ENCODE measurements at places on chromosomes 3 and 15.
A peak's percentile ranks its signal among the peaks of the same experiment; 100 is the strongest.

DNA sequence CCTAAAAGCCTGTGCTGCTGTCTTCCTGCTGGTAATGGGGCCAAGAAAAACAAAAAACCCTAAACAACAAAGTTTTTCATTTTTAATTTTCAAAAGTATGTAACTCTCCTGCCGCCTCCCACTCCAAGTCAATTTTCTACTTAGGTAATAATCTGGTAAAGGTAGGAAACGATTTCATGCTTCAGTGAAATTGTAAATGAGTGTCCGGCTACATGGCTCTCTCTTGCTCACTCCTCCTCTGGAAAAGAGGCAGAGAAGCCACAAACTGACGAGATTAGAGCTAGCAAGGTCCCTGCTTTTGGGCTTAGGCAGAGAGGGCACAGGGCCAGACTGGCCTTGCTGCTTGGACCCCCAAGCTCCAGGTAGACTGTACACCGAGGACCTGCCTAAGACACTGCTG, 23.5 kb downstream of the KLHL25 start:
- no peak for DNase-seq

- DNase-seq: peak; percentile 60
Observed at GRCh38 chr3:36868614-36869436, 76.0 kb downstream of the TRANK1 start.

DNA sequence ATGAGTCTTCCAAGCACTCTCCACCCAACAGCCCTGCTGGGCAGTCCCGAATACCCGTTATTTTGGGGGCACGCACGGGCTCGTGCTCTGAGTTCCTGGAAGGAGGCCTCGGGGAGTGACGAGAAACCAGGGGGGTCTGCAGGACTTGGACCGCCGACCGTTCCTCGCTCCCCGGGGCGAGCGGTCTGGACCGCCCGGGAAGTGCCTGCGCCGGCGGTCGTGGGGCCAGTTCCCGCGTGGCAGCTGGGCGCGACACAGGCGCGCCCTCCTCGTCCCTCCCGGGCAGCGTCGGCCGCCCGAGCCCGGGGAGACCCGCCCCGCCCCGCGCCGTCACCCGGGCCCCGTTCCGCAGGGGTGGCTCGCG, 387 bp downstream of the GNB4 start:
- peak; percentile 26 for DNase-seq

DNA sequence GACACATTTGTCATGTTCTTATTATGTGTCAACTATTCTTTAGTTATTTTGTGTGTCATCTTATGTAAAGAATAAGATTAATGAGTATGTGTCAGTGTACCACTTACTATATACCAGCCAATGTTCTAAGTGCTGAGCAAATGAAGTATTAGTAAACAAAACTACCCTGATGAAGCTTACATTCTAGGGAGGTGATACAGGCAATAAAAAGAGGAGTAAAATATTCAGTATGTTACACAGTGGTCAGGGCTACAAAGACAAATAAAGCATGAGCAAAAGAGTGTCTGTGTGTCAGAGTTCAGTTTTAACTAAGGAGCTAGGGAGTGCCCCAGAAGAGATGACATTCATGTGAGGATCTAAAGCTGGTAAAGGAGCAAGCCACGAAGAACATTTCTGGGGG, 79.1 kb downstream of the TRPC1 start:
- no peak for DNase-seq

GRCh38 chr3:132286035-132286434, 31.2 kb upstream of the ACP3 start:
- DNase-seq: no peak

DNA sequence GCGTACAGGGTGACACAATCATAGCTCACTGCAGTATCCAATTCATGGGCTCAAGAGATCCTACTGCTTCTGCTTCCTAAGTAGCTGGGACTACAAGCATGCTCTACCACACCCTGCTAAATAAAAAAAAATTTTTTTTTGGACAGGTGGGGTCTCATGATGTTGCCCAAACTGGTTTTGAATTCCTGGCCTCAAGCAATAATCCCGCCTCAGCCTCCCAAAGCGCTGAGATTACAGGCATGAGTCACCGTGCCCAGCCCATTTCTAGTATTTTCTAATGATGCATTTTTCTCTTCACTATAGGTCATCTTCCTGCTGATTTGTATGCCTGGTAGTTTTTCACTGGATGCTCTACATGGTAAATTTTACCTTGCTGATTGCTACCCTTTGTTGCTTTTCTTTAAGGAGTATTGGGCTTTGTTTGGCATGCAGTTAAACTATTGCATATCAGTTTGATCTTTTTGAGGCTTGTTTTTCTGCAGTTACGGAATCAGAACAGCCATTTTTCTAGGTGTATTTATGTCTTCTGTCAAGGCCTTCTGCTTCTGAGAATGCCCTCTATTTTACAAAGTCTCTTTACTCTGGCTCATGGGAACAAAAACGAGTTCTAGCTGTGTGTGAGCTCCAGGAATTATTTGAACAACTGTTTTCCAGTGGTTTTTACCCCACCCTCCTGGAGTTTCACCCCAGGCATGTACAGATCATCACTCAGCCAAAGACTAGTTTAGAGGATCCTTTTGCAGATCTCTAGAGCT, 14.2 kb upstream of the NPTN start:
- DNase-seq: no peak

- DNase-seq: no peak
Observed at GRCh38 chr3:16801223-16801622, 83.5 kb upstream of the PLCL2 start.

DNA sequence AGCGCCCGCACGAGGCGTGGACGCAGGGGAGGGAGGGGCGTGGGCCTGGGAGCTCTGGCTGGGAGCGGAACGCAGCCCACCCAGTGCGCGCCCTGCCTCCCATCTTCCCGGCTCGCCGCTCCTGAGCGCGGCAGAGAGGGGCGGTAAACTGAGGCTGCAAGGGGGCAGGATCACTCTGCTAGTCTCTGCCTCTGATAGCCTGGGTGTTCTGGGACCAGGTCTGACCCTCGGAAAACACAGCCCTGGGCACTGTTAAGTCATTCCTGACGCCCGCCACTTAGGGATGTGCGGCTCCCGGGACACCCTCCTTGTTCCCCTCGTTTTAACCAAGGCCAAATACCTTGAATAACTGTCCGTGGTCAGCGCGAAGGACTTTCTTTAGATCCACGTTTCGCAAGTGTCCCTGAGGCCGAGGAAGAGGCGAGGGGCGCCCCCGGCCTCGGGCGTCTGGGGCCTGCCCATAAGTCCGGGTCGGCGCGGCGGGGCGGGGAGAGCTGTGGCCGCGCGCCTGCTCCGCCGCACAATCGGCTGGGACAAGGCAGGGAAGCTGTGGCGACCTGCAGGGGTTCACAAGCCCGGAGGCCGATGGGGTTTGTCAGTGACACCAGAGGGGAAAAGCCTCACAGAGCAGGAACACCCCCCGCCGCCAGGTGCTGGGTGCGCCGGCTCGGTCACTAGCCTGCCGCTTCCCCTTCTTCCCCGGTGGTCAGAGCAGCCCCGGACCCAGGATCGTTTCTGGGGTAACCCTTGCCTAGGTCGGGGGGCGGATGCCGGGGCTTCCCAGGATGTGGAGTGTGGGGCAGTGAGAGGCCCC, 1.5 kb downstream of the ITPKA start:
- DNase-seq: no peak

GRCh38 chr3:187852842-187853730, 107.8 kb upstream of the BCL6 start:
- DNase-seq: no peak

DNA sequence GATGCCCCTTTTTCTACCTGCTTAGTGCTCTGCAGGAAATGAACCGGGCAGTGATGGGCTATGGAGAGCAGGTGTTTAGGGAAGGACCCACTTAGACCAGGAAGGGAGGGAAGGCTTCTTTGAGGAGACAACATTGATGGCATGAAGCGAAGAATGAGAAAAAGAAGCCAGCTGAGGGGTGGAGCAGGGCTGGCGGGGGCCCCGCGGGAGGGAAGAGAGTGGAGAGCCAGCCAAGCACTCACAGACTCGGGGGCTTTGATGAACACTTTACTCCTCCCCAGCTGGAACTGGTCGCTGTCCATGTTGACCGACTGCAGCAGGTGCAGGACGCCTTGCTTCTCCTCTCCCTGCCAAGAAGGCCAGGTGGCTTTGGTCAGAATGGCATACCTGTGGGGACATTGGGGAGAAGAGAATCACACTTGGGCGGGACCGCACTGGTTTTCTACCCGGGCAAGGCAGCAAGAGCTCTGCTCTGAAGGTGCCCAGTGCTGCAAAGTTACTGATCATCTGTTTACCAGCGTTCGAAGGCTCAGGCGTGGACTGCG, 28.4 kb upstream of the LDHAL6B start:
- DNase-seq: no peak

DNA sequence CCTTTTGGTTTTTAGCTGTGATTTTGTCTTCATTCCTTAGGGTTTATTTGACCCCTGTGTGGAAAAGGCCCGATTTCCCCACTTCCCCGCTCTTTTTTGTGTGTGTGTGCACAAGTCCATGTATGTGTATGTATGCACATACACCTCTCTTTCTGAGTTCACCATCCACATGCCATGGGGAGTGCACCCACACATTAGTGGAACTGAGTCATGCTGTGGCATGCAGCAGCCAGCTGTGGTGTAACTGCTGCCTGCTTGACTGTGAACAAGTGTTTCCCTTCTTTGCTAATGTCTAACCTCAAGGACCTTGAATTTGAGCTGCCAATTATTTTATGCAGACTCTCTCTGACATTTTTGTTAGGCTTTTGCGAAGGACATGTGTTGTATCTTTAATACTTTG, 434.9 kb upstream of the TPM1 start:
- no peak for DNase-seq

DNA sequence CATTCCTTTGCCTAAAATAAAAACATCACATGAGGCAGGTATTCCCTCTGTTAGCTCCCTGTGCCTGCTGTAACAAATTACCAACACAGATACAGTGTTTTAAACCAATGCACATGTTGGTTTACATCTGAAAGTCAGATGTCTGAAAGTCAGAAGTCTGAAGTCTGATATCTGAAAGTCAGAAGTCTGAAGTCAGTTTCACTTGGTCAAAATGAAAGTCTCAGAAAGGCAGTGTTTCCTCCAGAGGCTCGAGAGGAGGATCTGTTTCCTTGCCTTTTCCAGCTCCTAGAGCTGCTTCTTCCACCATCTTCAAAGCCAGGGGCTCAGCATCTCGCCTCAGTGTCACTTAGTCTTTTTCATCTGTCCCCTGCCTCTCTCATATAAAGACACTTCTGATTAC, 22.0 kb downstream of the SST start:
- no peak for DNase-seq

- no peak for DNase-seq
Observed at GRCh38 chr3:184773283-184774186, 38.4 kb upstream of the VPS8 start.

DNA sequence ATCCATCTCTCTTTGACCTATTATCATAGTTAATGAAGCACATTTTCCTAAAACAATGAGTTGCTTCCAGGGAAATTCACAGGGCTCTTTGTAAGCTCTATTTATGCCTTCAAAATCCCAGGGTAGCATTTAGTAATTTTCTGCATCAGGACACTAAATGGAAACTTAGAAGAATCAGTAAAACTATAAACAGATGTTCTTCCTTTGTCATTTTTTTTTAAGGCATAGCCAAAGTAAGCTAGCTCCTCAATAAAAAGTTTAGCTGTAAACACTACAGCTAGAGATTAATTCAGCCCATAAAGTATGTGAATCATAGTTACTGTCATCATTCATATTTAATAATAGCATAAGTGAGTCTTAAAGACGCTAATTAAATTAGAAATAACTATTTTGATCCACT, 79.3 kb downstream of the RPL22L1 start:
- no peak for DNase-seq

GRCh38 chr3:34102288-34102687, 303.9 kb downstream of the PDCD6IP start:
- DNase-seq: no peak

GRCh38 chr3:96319166-96319565, 495.2 kb upstream of the EPHA6 start:
- peak; percentile 19 for DNase-seq

GRCh38 chr3:101381809-101382208, 61.4 kb upstream of the IMPG2 start:
- DNase-seq: peak; percentile 71

DNA sequence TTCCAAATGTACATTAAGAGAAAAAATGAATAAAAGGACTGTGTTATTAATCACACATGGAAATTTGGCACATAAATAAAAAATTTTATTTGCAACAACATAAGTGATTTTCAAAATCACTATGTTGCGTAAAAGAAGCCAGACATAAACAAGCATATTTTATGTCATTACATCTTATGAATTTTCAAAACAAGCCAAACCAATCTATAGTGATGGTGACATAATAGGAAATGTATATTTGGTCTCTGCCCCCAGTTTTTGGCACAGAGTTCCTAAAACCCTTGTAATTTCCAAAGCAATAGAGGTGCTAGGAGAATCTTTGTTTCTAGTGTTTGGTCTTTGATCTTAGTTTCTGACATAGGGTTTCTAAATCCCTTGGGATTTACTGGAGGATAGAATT, 543.3 kb downstream of the ZBBX start:
- DNase-seq: no peak

DNA sequence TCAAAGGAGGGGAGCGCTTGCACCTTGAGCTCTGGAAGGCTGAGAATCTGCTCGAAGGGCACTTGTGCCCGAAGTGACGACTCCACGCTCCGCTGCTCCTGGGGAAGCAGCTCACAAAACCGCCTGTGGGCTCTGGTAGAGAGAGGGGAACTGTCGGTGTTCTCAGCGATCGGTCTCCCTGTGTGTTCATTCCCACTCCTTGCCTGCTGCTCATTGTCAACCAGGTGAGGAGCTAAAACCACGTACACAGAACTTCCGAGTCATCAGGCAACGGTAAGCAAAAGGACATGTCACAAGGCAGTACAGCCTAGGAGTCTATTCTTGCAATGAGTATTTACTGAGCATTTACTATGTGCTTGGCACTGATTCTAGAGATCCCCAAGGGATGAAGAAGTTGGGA, 1.5 kb downstream of the CIB1 start:
- no peak for DNase-seq

- no peak for DNase-seq
Observed at GRCh38 chr3:122857019-122857418, 62.1 kb downstream of the SLC49A4 start.

DNA sequence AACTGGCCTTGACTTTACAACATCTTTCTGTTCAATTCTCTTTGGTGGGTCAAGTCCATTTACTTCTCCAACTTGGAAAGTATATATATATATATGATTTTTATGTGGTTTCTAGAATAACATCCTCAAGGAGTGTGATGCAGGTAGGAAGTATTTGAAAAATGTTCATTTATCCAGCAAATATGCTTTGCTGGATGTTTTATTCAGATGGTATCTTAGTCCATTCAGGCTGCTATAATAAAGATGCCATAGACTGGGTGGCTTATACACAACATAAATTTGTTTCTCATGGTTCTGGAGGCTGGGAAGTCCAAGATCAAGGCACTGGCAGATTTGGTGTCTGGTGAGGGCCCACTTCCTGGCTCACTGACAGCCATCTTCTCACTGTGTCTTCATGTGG, 168.7 kb upstream of the RASGRP1 start:
- no peak for DNase-seq

DNA sequence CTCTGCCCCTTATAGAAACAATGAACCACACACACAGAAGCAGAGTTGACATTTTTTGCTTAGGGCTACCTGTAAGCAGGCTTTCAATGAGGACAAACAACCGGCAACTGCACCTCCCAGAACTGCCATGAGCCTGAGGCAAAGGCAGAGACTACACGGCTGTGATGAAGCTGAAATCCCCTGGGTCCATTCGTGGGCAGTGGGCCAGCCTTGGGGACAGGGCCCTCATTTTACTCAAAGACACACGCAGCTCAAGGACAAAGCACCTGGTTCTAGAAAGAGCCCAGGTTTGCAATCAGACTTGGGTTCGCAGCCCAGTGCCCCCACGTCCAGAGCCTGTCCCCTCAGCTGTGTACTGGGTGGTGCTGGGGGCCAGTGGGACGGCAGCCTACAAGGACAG, 17.9 kb downstream of the FAM174B start:
- DNase-seq: no peak
